ENCODE measurements at places on chromosomes 16 and 17. TPM values are rescaled to one million over a fixed set of nuclear protein-coding genes. Genes with fewer than 3 reads are reported as not detected.

Gene TMEM100
- total RNA-seq = 26.3 TPM

Gene TMEM101
- total RNA-seq = 26.4 TPM

- H3K27ac ChIP-seq = no peak overlapping the region
- H3K27me3 ChIP-seq = no peaks in the 10 kb centered on the region
- H3K36me3 ChIP-seq = no peaks in the 10 kb centered on the region
- no peaks in the 10 kb centered on the region for H3K4me1 ChIP-seq
- no peak overlapping the region for H3K4me3 ChIP-seq
Observed at GRCh38 chr16:87248714-87249113, 68.5 kb downstream of the C16orf95 start.

DNA sequence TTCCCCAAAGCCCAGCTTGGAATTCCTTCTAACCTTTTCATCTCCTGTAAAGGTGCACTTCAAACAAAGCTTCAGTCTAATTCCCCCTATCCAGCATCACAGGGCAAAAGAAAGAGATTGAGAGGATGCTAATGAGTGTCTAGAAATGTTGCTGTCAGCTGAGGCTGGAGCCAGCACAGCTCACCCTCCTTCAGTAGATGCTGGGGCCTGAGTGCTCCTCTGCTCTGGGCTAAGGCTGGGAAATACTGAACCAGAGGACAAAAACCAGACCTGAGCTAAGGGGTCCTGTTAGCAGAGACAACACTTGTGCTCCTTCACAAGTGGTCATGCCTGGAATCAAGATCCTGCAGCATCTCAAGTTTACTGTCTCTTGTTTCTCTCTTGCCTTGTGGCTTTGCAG is 85.0 kb downstream of the CHD9NB start:
- no peaks in the 10 kb centered on the region for H3K27me3 ChIP-seq
- H3K36me3 ChIP-seq = no peaks in the 10 kb centered on the region
- no peak for DNase-seq
- H3K27ac ChIP-seq = no peak overlapping the region
- H3K4me1 ChIP-seq = no peaks in the 10 kb centered on the region
- H3K4me3 ChIP-seq = no peak overlapping the region

DNA sequence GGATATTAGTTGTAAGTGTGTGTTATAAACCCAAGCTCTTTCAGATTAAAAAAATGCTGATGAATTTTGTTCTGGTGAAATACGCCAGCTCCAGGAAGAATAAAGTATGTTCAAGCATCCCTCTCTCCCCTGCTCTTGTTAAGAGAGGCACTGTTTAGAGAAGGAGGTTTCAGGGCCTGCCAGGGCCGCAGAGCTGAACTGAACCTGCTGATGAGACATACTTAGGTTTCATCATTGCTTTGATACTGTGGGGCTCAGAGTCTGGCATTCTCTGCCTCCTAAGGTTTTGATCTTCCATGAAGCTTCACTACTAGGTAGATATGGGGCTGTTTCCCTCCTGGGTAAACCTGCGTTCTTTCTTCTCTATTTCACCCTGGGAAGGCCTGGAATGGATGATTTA is 175.3 kb upstream of the FAM20A start:
- H3K4me3 ChIP-seq = no peak overlapping the region
- H3K27me3 ChIP-seq = no peaks in the 10 kb centered on the region
- no peak for DNase-seq
- no peaks in the 10 kb centered on the region for H3K4me1 ChIP-seq
- no peaks in the 10 kb centered on the region for H3K36me3 ChIP-seq

Data from uterus (tissue), 4 donors.